Activated CD8-positive, alpha-beta memory T cell treated with anti-CD3 and anti-CD28 coated beads for 48 hours (primary cell): ENCODE measurements at places on chromosomes 5 and 9.

- no peak for DNase-seq
Measured at GRCh38 chr5:105392710-105393149, 1830.1 kb upstream of the NUDT12 start.

DNA sequence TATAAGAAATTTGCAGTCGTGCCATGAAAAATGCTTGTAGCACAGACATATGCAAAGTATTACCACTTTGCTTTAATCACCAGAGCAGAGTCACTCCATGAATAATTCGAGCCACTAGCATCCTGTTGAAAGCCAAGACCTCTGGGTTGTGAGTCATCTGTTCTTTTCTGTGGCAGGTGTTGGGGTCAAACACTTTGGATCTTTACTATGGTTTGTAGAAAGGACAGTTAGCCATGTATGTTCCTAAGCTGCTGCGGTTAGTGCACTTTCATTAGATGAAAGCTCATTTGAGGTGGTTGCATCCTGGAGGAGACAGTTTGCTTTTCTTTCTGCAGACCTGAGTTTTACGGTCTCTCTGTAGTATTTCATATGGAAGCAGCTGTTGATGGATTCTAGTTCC is 223.7 kb downstream of the DMRT2 start:
- DNase-seq: no peak

DNA sequence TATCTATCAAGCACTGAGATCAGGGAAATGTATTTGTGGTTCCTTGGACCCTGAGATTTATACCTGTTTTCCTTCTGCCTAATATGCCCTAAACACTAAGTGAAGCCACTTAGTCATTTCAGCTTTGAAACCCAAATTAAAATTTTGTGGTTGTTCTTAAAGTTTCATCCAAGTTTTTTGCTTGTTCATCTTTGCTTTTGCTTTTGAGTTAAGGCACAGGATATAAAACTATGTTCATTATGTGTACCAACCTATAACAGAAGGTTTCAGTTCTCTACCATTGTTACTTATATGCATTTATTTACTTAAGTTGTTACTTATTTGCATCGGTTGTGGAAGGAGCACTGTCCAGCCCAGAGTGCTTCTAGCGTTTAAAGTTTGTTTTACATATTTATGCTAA is 382.3 kb downstream of the PTPRD start:
- no peak for DNase-seq

DNA sequence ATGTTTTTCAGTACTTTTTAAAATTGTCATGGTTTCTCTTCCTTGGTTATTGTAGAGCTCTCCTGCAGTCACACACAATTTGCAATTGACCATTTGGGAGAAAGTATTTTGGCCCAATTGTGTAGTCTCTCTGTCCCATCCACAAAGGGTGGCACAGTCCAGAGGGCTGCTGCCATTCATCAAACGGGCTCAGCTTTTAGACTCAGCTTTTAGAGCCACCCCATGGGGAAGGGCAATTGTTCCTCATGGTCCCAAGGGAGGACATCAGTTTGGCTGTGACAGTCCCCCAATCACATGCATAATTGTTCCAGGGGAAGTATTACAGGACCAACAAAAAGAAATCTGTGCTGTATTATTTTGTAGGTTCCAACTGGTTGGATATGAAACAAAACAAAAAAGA is 207.6 kb downstream of the ZNF462 start:
- no peak for DNase-seq

- DNase-seq: no peak
Measured at GRCh38 chr5:160833806-160834205, 18.2 kb downstream of the ATP10B start.

GRCh38 chr9:92717201-92718085 is 47.2 kb downstream of the BICD2 start:
- DNase-seq: no peak

- no peak for DNase-seq
Measured at GRCh38 chr5:170120576-170120975, 14.9 kb downstream of the FOXI1 start.

- DNase-seq: no peak
Measured at GRCh38 chr9:19186232-19186631, 44.3 kb upstream of the DENND4C start.

DNA sequence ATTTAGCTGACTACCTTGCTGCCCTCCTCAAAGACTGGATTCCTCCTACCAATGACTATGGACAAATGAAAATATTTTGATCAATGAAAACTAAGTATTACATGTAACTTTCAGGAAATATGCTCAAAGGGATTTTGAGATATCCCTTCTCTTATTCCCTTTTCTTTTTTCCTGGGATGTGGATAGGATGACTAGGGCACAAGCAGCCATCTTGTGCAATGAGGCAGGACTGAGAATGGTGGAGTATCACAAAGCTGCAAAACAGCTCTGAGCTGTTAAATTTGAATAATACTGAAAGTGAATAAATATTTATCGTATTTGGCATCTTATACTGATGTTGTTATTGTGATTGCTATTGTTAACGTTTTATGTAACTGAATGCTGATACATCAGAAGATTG is 333.1 kb upstream of the NUDT12 start:
- DNase-seq: no peak

GRCh38 chr9:96394832-96395496 is 11.5 kb upstream of the SLC35D2 start:
- DNase-seq: no peak

- no peak for DNase-seq
Measured at GRCh38 chr5:148873690-148874485, 47.5 kb downstream of the ADRB2 start.

GRCh38 chr5:123122273-123122672 is 33.2 kb downstream of the PRDM6 start:
- no peak for DNase-seq

- no peak for DNase-seq
Measured at GRCh38 chr9:136550439-136551289, 4.8 kb upstream of the NOTCH1 start.

DNA sequence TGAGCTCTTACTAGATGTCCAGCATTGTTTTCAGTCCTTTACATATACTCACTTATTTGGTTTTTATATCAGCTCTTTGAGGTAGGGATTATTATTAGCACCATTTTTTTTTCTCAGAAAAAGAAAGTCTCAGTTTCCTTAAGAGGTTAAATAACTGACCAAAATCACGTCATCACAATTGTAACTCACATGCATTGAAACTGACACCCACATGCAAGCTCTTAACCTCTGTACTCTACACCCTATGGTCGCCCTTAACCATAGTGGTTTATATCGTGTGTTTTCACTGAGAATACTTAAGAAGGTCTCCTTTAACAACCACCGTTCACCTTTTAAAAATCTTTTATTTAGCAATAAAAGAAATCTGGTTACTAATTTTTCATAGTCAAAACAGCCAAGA is 61.0 kb downstream of the PRDM6 start:
- no peak for DNase-seq

GRCh38 chr5:80569086-80569960 is 757 bp downstream of the ANKRD34B start:
- DNase-seq: no peak

DNA sequence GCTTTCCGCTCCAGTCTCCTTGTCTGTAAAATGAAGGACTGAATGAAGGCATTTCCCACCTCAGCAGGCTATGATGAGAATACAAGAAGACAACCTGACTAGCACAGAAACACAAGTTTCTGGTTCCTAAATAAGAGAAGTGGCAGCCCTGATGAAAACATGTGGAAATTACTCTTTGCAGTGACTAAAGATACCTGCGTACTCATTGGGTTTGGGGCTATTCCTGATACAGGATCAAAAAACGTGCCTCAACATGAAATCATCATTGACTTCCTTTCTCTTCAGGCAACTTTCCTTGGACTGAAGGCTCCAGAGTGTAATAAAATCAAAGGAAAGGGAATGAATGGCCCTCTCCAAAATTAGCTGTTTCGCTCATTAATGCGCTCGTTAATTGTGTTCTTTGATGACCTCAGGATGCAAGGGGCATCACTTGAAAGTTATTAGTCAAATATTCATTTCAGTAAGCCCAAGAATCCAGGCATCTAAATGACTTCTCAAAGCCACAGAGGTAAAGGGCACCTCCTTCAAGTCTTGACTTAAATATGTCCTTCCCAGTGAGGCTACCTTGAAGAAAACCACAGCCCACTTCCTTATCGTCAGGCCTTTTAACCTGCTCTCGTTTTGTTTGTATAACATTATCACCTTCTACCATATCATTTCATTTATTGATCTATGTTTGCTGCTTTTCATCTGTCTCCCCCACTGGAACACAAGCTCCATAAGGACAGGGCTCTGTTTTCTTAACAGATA is 68.9 kb downstream of the RASEF start:
- DNase-seq: no peak

DNA sequence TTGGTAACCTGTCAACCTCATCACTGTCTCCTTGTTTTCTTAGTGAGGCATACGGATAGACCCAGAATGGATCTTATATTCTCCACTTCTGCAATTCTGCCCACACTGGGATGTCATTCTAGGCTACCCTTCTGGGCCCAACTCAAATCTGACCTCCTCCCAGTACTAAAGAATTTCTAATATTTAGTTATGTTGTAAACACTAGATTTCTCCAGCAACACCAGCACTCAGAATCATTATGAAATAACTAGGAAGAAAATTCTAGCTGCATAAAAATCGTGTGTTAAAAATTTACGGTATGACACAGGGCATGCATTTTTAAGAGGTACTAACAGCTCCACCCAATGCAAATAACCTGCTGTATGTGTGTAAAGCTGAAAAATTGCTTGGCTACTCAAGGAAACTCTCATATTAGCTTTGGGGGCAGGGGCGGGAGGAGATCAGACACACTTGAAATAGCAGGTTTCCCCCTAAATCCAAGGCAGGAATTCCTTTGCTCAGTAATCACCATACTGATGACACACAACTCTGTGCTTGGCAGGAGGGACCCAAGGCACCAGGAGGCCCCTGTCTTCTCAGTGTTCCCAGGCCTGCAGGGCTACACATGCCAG is 27.3 kb downstream of the MACROH2A1 start:
- DNase-seq: no peak

DNA sequence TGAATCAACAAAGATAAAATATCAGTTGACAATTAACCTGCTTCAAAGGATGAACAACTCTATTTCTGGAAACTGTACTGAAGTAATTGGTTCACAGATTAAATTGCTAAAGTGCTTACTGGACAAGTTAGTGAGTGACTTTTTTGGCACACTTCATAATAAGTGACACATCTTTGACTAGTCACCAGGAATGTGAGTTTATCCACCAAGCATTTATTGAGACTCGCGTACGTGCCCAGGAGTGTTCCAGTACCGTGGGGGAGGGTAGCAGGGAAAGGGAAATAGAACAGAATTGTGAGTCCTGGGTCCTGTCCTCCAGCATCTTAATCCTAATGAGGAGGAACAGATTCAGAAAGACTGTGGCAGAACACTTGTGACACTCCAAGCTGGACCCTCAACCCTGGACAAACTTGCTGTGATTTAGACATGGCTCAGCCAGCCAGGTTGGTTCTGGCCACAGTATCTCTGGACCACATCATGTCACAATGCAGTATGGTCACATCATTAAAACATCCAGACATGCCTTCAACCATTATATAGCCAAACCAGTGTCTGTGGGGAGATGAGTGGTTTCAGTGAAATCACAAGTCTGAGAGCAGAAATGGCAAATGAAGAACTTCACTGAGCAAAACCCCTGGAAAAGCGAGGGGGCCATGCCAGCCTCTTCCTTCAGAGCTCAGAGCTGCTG is 623.1 kb downstream of the BNC2 start:
- no peak for DNase-seq

- DNase-seq: no peak
Measured at GRCh38 chr9:99373912-99374311, 151.8 kb downstream of the SEC61B start.

DNA sequence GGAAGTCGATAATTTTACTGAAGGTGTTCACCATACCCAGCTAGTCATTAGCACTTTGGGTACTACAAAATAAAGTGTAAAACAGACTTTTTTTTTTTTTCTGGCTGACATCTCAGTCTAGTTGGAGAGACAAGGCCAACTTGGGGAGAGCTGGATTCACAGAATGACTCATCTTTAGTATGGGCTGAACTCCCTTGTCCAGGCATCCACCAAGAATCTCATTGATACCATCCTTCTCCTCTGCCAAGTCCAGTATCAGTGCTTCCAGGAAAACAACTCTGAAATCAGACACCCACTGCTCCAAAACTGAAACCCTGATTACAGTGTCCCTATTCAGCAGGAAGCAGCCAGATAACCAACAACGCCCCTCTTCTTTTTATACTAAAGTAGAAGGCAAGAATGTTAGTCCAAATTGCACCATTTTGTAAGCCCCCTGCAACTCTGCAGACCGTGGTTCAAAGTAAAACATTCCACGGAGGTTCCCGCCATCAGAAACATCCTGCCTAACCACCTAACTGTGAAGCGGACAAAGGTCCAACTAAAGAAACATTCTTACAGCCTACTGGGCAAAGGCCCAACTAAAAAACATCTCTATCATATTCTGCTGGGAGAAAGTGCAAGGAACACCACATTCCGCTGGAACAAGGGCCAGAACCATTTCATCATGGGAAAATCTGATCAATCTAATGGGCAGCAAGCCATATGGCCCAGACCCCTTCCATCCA is 728.2 kb downstream of the BRINP1 start:
- DNase-seq: no peak

GRCh38 chr5:148186248-148187003 is 16.4 kb upstream of the SPINK6 start:
- DNase-seq: no peak

GRCh38 chr9:126233175-126233574 is 93.5 kb upstream of the MVB12B start:
- DNase-seq: no peak

- DNase-seq: no peak
Measured at GRCh38 chr9:34405719-34406118, 29.0 kb upstream of the MYORG start.

DNA sequence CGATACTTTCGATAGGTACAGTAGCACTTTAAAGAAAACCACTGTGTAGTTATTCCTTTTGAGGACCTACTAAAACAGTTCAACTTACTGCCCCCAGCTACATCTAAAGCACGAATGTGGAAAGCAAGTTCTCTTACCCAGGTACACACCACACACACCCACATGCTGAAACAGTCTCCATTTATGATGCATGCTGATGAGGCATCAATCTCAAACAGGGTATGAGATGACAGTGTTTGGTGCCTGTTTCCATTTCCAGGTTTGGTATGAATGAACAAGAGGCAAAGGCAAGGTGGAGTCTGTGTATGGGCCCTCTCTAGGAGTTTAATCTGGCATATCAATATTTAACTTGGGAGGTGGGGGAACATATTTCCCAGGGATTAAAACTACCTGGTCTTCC is 13.9 kb downstream of the HMGXB3 start:
- DNase-seq: no peak

- DNase-seq: no peak
Measured at GRCh38 chr5:34673463-34674125, 17.5 kb downstream of the RAI14 start.

- no peak for DNase-seq
Measured at GRCh38 chr9:87827341-87827740, 55.3 kb upstream of the SPATA31E1 start.

- DNase-seq: no peak
Measured at GRCh38 chr5:112691339-112691680, 46.4 kb upstream of the APC start.

GRCh38 chr5:111461934-111462333 is 50.4 kb downstream of the STARD4 start:
- DNase-seq: no peak
